Fibroblast of the conjunctiva (primary cell): ENCODE measurements at places on chromosomes 13 and 19.

DNA sequence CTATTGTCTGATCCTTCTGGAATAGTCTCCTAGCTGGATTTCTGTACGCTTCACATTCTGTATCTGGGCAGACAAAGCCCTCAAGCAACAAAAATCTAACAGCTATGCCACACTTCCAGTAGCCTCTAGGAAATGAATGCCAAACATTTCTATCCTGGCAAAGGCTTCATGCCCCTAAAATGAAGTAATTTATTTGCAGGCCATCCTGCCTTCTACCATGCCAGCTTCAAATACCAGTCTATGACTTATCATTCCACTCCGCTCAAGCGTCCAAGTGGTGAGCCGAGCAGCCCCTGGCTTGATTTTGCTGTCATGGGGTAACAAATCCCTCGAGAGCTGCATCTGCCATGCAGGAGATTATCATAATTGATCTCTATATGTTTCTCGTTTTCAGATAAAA lies 86.9 kb downstream of the LHFPL6 start:
- no peak for DNase-seq

GRCh38 chr19:29705706-29706105 lies 9.4 kb downstream of the C19orf12 start:
- no peak for DNase-seq

DNA sequence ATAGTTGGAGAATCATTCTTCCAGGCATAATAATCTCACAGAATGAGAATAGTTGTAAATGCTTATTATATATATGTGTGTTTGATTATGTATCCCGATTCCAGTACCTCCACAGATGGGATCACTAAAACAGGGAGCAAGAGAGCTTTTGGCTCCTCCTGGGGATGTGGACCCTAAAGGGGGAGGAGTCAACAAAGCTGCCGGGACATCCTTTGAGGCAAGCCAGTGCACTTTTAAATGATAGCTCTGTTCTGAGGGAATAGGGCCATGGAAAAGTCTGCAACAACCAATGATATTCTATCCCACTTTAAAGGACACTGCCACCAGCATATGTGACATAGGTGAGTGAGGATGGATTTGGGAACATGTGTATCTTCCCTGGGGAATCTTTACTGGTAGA lies 40.8 kb downstream of the SLITRK5 start:
- DNase-seq: no peak

DNA sequence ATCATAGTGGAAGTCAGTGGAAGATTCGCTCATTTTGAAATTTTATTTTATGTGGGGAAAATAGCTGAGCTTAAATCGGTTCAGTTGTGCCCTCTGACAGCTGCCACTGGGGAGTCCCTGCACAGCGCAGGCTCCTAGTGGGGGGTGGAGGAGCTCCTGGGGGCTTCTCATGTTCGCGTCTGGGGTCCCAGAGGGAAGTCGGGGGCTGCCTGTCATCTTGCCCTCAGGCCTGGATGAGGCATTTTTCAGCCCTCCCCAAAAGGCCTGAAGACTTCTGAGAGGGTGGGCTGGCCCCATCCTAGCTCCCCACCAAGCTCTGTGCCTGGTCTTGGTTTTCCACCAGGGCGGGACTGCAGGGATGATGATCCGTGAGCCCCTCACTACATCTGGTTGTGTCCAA lies 82.1 kb downstream of the CHST8 start:
- DNase-seq: no peak

DNA sequence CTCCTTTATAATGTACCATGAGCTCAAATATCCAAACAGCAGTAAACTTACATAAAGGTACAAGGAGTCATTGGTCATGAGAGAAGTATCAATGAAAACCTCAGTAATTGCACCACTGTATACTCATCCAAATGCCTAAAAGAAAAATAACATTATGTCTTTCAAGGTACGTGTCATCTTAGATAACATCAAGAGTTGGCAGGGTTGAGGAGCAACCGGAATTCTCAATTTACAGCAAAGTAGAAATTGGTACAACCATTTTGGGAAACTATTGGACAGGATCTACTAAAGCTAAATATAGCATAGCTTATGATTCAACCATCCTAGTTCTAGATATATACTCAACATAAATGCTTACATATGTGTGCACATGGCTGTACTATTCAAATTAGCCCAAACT lies 502.8 kb downstream of the GPC6 start:
- DNase-seq: no peak
